ENCODE measurements at places on chromosomes 6 and 20.

- DNase-seq = peak; percentile 75
Observed at GRCh38 chr20:5222919-5223634, 93.7 kb downstream of the PROKR2 start.

- peak; percentile 85 for DNase-seq
Observed at GRCh38 chr6:112180095-112180820, 74.1 kb downstream of the LAMA4 start.

- no peak for DNase-seq
Observed at GRCh38 chr6:63887002-63887751, 251.6 kb downstream of the PHF3 start.

GRCh38 chr6:111461860-111462259 lies 21.2 kb downstream of the REV3L start:
- no peak for DNase-seq

GRCh38 chr6:56087421-56087820 lies 160.0 kb downstream of the COL21A1 start:
- DNase-seq = no peak

DNA sequence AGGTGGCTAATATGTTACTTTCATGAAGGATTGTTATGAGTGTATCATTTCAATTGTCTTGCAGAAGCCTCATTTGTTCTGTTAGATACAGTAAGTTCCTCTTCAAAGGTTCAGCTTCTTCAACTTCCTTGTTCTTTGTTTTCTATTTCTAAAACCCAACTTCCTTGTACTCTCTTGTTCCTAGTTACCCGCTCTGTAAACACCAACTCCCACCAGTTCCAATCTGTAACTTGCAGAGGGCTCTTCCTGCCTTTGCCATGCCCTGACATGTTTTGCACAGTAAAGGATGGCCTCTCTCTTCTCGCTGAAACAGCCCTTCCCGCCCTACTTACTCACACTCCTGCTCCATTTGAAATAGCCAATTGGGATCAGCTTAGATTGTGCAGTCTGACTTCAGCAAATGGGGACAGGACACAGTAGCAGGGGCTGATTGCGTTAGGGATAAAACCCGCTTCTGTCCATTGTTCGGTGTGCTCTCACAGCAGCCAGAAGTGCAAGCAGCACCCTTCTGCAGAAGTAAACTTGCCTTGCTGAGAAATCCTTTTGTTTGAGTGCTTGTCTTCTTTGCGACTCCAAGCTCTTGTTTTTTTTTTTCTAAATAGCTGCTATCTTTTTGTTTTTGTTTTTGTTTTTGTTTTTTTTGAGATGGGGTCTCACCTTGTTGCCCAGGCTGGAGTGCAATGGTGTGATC lies 45.9 kb upstream of the POU5F1 start:
- DNase-seq = no peak

DNA sequence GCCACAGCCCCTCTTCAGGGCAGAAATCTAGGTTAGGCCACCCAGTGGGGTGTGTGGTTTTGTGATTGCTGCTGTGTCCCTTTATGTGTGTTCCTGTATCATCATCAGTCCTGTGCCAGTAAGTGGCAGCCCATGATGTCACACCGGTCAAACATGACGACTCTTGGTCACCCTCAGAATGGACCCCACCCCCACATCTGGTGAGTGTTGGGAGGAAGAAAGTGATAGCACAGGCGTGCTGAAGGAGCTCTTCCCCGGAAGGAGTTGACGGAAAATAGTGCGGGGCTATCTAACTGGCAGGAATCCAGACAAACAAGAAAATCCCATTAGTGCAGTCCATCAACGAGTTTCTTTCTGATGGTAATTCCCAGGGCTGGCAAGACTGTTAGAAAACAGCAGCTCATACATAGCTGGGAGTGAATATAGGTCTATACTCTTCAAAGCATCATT lies 33.4 kb upstream of the IL17A start:
- no peak for DNase-seq

- DNase-seq = peak; percentile 82
Observed at GRCh38 chr20:63628246-63628975, 1.5 kb upstream of the GMEB2 start.

- peak; percentile 50 for DNase-seq
Observed at GRCh38 chr6:47440719-47441118, 36.9 kb upstream of the CD2AP start.

- no peak for DNase-seq
Observed at GRCh38 chr6:167452338-167453081, 127.6 kb downstream of the TTLL2 start.

- peak; percentile 64 for DNase-seq
Observed at GRCh38 chr6:159174263-159174969, 5.2 kb downstream of the FNDC1 start.

- peak; percentile 55 for DNase-seq
Observed at GRCh38 chr20:36064658-36065426, 89.7 kb upstream of the EPB41L1 start.

DNA sequence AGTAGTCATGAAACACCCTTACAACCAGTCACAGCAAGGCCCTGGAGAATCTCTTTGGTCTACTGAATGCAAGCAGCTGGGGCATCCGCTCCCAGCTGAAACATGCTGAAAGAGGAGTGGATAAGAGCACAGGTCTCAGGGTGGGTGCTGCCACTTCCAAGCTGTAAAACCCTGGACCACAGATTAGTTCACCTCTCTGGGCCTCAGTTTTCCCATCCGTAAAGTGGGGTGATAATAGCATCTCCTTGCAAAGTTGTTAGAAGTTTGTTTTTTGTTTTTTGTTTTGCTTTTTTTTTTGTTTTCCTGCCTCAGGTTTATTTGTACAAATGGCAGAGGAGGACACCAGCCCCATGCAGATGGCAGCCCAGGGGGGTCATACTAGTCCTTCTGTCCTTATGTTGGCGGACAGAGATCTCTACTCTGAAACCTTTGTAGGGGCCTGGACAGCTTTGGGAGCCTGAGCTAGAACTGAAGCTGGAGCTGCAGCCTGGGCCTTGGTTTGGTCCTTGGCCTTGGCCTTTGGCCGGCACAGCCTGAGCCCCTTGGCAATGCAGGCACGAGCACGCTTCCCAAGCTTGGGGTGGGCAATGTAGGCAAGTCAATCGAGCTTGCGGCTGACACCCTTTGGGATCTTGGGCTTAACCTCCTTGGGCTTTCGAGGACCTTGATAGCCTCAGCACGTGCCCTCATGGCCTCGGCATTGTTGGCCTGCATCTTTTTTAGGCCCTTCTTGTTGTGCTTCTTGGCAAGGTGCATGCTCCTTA lies 38.2 kb downstream of the MRPL14 start:
- DNase-seq = no peak

- no peak for DNase-seq
Observed at GRCh38 chr6:13479206-13479800, 8.1 kb downstream of the GFOD1 start.

- DNase-seq = no peak
Observed at GRCh38 chr6:163455552-163455951, 41.0 kb downstream of the QKI start.

- no peak for DNase-seq
Observed at GRCh38 chr6:157487110-157487773, 106.3 kb downstream of the ZDHHC14 start.

GRCh38 chr20:48783533-48784272 lies 44.1 kb downstream of the PREX1 start:
- no peak for DNase-seq

DNA sequence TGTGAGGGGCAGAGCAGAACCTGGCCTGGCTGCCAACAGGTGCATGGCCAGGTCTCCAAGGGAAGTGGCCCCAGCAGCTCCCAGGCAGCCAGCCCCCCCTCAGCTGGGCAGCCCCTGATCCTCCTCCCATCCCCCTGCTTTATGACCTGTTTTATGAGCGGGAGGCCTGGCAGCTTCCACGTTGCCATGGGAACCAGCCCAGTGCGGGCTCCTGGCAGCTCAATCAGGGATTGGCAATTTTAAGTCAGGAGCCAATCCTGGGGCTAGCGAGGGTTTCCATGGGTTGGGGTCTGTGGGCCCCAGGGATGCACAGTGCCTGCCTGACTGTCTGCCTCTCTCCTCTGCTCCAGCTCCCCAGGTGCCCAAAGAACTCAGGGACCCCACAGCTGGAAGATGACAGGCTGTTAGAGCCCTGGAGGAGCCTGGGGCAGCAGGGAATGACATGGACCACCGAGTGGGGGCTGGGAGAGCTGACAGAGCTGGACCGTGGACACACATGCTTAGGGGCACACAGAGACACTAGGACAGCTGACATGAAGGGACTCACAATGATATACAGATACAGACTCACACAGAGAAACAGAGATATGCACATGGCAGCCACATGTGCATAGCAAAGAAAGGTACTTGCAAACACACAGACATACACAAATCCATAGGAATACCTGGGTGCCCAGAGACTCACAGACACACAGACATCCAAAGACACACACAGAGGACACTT lies 56.5 kb upstream of the SIRPA start:
- no peak for DNase-seq

GRCh38 chr6:19209202-19209601 lies 628.0 kb upstream of the ID4 start:
- no peak for DNase-seq

DNA sequence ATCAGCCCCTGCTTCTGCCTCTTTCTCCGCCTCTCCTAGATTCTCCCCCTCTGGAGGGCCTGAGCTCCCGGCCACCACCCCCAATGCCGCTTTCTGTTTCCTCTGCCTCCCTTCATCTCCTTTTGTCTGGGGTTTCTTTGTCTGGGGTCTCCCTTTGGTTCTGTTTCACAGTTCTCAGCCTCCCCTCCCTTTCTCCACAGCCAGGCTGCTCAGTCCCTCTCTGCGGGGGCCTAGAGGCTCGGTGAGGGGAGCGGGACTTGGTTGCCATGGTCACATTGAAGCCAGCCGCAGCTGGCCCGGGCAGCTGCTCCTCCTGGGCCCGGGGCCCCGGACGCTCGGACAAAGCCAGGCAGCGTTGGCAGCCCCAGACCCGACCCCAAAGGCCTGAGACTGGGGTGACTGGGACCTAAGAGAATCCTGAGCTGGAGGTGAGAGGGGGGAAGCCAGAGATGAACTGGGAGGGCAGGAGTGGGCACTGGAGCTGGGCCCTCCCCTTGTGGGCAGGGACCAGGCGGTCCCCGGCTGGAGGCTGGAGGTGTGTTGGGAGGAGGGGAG lies 3.5 kb upstream of the DDR1 start:
- no peak for DNase-seq

GRCh38 chr20:41446456-41446855 lies 79.8 kb upstream of the EMILIN3 start:
- DNase-seq = no peak

DNA sequence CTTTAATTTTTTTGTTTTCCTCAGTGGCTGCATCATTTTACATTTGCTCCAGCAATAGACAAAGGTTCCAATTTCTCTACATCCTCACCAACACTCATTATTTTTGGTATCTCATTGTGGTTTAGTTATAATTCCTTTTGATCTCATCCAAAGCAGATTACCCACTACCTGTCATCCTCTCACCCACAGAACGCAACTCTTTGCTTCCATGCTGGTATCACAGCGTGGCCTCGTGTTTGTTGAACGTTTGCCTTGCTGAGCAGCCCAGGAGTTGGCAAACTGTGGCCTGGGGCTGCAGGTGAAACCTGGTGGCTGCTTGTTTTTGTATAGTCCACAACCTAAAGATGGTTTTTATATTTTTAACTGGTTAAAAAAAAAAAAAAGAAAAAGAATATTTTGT lies 181.9 kb downstream of the BCAS1 start:
- DNase-seq = no peak

Data from SK-MEL-5 (cell line).